ENCODE measurements at places on chromosomes 13 and 19.

GRCh38 chr13:53159431-53159830 lies 130.8 kb downstream of the OLFM4 start:
- DNase-seq = no peak

GRCh38 chr19:5147074-5147977 lies 178.4 kb downstream of the KDM4B start:
- DNase-seq = no peak

DNA sequence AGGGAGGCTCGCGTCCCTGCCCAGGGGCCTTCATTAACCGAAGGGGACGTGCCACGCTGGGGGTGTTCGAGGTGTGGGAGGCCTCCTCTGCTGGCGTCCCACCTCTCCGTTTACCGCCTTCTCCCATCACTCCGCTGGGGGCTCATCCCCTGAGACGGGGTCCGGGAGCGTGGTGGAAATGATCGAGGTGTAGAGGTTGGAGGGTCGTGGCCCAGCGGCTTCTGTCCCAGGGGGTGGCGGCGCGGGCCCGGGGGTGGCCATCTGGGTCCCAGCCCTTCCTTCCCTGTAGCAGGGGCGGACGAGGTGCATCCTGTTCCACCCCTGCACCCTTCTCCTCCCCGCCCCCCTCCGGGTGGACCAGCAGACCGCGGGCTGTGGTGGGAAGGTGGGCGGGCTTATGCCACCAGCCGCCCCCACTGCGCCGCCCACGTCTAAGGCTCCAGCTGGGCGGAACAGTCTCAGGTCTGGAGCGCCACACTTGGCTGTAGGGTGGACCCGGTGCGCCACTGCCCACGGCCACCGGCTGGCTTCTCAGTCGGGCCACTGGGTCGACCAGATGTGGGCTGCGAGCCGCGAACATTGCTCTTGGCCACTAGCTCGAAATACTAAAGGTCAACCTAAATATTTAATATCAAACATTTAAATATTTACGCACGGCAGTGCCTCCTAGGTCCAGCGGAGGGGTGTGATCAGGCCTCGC lies 69.5 kb downstream of the ZNF723 start:
- DNase-seq = no peak

- no peak for DNase-seq
Measured at GRCh38 chr19:32201211-32201610, 144.2 kb upstream of the ZNF507 start.

GRCh38 chr19:6057651-6058517 lies 52.4 kb downstream of the RFX2 start:
- no peak for DNase-seq

DNA sequence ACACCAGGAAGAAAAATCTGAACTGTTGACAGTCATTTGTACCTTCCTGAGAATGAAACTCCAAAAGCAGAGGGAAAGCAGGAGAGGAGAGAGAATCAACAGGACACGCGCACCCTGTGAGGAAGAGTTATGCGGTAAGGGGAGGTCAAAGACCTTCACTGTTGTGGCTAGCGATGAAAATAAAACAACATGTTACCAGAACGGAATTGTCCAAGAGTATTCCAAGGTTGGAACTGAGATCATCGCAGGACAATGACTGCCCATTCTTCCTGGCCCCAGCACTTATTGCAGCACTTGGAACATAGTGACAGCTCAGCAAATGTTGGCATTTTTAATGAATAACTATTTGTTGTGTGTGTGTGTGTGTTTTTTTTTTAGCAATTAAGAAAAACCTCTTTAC lies 176.0 kb upstream of the TSC22D1 start:
- DNase-seq = no peak

DNA sequence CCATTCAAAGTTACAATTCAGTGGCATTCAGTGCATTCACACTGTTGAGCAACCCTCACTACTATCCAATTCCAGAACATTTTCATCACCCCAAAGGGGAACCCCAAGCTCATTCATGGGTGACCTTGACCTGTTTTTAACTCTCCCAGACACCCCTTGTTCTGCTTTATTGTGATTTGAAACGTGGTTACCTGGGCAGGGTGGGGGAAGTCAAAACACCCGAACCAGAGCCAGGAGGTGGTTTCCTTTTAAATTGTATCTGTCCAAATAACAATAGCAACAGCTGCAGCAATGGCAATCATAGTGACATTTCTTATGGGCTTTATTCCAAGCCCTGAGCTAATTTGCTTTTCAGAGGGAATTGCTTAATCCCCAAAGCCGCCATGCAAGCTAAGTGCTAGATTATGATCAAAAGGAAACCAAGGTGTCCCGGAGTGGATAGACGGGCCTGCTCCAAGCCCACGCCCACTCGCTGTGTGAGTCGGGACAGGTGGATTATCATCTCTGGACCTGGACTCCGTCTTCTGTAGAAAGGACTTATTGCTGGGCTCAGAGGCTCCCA lies 6.1 kb downstream of the PTGIR start:
- no peak for DNase-seq

DNA sequence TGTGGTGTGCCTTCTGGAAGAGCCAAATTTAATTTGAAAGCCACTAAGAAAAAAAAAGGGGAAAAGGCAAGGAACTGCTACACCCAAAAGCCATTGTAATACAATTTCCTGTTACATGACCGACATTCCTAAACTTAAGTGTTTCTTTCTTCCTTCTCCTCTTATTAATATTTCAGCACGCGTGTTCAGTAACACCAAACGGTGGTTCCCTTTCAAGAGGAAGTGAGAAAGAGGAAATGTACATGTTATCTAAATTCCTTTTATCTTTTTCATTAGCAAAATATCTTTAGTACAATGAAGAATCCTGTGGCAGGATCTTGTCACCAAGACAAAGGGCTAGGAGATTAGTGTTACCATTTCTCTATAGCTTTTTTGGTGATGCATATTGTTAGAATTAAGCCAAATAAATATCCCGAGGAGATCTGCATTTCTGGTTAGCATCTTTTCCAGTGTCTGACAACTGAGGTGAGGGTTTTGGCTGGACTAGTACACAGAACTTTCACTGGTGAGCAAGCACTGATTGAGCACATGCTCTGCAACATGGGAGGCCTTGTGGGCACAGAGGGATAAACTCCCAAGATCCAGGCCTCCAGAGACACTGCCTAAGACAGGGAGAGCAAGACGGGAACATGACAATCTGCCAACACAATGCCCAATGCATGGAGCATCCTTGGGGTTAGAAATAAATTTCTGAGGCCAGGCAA lies 22.1 kb downstream of the LATS2 start:
- DNase-seq = no peak

GRCh38 chr19:46344363-46344762 lies 2.5 kb upstream of the PPP5C start:
- no peak for DNase-seq

DNA sequence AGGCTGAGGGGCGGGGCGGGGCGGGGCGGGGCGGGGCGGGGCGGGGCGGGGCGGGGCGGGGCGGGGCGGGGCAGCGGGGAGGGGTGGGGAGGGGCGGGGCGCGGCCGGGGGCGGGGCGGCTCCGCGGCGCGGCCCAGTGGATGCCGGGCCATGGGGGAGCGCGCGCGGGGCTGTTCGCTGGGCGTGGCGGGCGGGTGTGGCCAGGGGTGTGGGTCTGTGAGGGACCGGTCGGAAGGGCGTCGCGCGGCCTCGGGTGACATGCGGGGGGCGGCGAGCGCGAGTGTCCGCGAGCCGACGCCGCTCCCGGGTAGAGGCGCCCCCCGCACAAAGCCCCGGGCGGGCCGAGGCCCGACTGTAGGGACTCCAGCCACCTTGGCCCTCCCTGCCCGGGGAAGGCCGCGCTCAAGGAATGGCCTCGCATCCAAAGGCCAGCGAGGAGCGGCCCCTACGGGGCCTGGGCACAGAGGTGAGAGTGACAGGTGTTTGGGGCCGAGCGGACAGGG lies at the start of gene ZFP28:
Gene ZFP28 (plus strand): TSS at position 188 of the 503 bp plus-strand sequence. CDS start 71 bp downstream, at position 259.
- peak; percentile 47 for DNase-seq

- DNase-seq = no peak
Measured at GRCh38 chr19:54429545-54430227, 14.4 kb downstream of the TTYH1 start.

GRCh38 chr19:16824658-16825311 lies 4.4 kb upstream of the SIN3B start:
- DNase-seq = no peak

GRCh38 chr19:5130371-5131030 lies 161.6 kb downstream of the KDM4B start:
- no peak for DNase-seq

- no peak for DNase-seq
Measured at GRCh38 chr19:45137179-45137761, 23.5 kb downstream of the NKPD1 start.

DNA sequence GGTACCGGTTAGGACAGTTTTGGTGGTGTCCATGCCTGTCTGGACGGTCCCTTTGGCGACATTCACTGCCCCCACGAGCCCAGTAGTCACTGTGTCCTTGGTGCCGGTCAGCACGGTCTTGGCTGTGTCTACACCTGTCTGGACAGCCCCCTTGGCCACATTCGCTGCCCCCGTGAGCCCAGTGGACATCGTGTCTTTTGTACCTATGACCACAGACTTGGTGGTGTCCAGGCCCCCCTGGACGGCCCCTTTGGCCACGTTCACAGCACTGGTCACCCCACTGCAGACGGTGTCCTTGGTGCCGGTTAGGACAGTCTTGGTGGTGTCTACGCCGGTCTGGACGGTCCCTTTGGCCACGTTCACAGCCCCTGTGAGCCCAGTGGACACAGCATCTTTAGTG lies 6.2 kb downstream of the PLIN4 start:
- no peak for DNase-seq

GRCh38 chr13:79385694-79386093 lies 20.4 kb downstream of the RBM26 start:
- no peak for DNase-seq

GRCh38 chr13:28531077-28531844 lies 36.3 kb upstream of the FLT1 start:
- no peak for DNase-seq

DNA sequence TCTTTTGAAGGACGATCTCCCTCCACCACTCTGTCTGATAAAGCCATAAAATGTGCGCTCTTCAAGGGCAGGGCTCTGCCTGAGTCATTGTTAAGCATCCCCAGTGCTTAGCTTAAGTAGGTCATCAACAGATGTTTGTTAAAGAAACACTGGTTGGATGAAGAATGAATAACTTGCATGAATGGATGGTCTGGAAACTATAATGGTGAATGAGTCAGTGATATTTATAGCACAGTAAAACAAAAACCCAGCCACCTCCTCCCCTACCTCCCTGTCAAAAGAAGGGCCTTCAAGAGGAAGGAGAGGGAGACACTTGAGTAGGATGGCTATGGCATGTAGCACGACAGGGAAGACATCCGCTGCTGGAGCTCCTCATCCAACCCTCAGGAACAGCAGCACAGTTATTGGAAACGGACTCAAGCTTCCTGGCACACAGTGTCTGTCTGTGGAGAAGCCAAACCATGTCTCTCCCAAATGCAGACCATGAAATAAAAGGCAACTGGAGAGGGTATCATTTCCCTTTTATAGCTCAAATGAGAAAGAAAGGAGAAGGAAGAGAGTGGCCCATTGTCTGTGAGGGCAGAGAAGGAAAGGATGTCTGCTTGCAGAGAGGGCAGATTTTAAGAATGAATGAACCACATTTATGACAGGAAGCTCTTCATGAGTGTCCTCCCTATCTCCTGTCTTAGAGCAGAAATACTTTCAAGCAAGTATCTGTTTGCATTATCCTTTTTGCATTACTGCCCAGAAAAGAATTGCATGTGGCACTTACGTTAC lies 183.5 kb upstream of the UBL3 start:
- DNase-seq = no peak

DNA sequence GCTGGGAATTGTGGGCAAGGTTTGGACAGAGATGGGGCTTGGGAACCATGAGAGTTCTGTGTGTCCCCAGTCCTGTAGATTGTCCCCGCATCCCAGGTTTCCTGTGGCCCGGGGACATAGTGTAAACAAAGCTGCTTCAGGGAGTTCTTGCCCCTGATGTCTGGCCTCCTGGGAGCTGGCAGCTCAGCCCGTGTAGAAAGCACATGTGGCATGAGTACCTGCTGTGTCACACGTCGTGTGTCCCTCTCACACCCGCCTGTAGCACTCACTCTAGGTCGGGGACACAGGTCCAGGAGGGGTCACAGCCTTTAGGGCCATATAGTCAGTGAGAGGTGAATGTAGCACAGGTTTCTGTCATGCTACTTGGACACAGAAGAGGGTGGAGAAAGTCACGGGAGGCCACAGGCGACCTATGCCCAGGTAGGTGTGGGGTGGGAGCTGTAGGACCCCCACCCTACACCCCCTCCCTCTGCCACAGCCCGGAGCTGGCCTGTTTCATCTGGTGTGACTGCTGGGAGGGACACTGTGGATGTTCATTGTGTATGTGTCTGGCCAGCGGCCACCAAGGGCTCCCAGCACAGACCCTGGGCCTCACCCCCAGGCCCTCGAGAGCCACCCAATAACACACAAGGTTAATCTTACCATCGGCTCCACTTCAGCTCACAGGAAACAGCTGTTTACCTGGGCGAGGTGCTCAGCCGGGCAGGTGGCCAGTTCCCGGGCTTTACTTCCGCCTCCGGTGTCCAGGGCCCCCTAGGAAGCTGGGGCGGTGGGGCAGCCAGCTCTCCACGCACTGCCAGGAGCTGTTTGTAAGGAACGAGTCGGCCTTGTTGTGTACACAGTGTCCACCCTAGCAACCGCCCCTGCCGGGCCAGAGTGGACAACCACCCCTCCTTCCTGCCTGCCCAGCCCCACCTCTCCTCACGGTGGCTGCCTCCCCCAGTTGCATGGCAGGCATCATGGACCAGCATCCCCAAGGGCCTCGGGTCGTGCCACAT lies 49.7 kb downstream of the COMP start:
- no peak for DNase-seq

DNA sequence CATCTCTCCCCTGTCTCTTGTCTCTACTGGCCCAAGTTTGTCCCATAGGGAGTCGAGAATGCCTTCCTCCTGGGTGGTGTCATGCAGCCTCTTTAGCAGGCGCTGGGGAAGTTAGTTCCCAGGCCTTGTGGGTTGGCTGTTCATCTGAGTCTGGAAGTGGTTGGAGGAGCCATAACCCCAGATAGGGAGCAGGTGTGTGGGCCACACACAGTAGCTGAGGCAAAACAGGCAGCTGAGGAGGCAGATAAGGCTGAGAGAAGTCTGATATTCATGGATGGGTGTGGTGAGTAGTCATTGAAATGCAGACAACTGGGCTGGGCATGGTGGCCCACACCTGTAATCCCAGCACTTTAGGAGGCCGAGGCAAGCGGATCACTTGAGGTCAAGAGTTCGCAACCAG lies 40.9 kb upstream of the KPNA3 start:
- no peak for DNase-seq

DNA sequence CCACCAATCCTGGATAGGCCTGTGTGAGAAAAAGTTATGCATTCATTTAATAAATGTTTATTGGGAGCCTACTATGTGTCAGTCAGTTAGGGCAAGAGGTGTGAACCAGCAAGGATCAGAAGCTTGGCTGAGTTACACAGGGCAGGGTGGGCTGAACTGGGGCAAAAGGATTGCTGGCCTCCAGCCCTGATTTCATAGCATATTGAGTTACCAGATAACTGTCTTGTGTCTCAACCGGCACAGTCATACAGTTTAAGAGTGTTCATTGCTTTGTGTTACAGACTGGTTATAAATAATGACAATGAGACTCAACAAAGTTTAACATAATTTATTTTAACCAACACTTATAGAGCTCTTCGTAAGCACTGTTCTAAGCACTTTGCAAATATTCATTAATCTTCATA lies 253.8 kb downstream of the DLEU7 start:
- DNase-seq = no peak
